ENCODE measurements at places on chromosomes 16 and 17.

GRCh38 chr17:37726248-37726647 is 18.6 kb downstream of the HNF1B start:
- no peak for DNase-seq

- DNase-seq: no peak
Observed at GRCh38 chr17:77343031-77343800, 202.4 kb downstream of the SEC14L1 start.

GRCh38 chr17:29159306-29159860 is 20.8 kb downstream of the MYO18A start:
- DNase-seq: no peak

DNA sequence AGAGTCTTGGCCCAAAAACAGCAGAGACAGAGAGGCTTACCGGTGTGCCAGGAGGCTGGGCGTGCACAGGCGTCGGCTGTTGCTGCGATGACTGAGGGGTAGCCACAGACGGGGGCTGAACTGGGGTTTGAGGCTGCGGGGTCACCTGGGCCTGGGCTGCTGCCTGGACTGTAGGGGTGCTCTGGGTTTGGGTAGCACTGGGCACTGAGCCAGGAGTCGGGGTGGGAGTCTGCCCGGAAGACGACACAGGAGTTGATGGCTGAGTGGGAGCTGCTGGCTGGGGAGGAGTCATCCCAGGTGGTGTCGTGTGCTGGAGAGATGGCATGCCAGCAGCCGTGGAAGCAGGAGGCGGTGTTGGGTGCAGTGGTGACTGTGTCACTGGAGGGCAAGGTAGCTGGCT is 53.2 kb upstream of the TRAP1 start:
- no peak for DNase-seq

GRCh38 chr17:15973016-15973415 is 26.5 kb downstream of the ZSWIM7 start:
- DNase-seq: no peak

DNA sequence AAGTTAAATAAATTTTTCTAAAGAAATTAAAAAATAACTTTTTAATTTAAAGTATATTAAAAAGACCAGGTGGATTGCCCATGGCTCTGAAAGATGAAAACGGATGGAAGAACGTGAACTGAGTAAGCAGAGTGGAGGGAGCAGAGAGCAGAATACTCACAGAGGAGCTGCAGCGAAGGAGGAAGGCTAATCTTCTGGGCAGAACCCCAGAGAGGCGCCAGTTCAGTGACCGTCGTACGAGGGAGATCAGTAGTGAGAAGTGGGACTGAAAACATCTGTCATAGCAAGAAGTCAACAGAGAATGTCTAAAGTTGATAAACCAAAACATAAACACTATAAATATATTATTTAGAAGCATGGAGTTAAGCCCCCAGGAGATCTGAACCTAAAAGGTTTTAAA is 34.9 kb downstream of the UBE2G1 start:
- DNase-seq: no peak

DNA sequence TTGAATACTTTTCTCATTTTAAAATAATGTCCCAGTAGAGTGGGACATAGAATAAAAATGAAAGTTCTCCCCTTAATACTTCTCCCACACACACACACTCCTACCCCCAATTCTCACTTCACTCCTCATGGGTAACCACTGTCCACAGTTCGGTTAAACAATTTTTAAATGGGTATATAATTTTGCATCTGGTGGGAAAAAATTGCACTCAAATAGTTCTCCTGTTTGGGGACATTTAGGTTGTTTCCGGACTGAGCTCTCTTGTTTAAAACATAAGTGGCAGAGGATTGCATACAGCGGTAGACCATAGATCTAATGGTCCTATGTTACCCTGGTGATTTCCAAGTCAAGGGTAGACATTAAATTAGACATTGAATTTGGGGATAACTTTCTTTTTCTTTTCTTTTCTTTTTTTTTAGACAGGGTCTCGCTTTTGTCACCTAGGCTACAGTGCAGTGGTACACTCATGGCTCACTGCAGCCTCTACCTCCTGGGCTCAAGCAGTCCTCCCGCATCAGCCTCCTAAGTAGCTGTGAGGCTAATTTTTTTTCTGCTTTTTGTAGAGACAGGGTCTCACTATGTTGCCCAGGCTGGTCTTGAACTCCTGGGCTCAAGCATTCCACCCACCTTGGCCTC is 138.3 kb downstream of the SOCS1 start:
- no peak for DNase-seq

GRCh38 chr16:51822471-51822870 is 671.4 kb upstream of the SALL1 start:
- DNase-seq: no peak

DNA sequence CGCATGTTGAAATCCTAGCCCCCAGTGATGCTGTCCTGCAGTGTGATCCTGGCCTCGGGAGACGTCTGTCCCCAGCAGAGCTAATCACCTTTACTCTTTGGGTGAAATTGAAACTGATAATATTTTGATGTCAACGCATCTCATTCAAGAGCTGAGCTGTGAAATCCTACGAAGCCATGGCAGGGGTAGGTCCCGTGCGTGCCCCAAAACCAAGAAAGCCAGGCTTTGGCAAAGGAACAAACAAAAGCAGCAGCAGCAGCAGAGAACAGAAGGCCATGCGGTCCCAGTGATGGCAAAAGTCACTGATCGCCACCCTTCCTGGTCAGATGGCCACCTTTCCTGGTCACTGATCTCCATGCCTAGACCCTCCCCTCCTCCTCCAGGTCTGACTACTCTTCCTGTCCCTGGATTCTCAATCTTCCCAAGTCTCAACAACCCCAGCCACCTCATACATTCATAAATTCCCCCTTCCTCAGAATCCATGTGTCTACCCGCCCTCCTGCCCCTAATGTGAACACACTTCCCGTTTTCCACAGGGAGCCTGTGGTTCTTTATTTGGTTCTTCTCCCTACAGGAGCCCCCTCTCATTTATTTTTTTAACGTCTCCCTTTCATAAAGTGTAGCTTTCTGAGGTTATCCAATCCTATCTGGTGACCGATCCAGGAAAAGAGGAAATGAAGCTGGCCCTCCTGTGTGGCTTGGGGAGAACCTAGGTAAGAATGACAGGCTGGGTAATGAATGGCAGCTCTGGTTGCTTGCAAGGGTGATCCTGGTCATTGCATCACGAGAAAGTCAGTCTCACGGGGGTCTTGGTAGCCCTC is 50.3 kb downstream of the CPPED1 start:
- DNase-seq: no peak

GRCh38 chr16:24471561-24472350 is 67.6 kb upstream of the RBBP6 start:
- peak; percentile 43 for DNase-seq

DNA sequence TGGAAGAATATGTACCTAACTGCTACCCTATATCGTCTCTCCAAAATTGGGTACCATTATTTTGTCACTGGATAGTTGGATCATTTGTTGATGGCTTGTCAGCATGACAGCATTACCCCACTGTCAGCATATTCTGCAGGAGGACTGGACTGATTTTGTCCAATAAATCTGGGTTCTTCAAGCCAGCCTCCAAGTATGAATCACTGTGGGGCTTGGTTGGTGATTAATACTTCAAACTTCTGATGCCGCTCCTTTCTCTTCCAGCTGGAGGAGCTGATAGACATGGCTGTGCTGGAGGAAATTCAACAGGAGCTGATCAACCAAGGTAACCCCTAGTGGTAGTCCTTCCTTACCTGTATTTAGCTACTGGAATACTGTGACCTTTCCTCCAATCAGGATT is 2.5 kb downstream of the RPAIN start:
- no peak for DNase-seq

GRCh38 chr16:64351121-64351520 is 770.7 kb downstream of the CDH11 start:
- DNase-seq: no peak

DNA sequence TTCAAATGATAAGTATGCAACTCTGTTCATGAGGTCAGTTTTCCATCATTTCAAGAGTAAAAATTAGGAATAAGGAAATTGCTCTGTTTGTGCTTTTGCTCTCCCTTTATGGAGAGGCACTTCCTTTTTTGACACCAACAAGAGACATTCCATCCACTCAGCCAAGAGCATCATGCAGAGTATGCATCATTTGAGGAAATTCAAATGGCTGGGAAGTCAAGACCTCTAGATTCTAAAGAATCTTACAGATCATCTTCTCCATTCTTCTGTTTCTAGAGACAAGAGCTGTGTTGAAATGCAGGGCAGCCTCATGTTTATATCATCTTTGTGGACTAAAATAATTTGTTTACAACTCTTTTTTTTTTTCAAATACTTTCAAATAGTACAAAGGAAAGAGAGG is 669.4 kb downstream of the CDH11 start:
- DNase-seq: no peak

GRCh38 chr16:80113873-80114574 is 426.8 kb upstream of the DYNLRB2 start:
- no peak for DNase-seq

GRCh38 chr17:46978489-46979146 is 435 bp downstream of the RPRML start:
- DNase-seq: no peak

DNA sequence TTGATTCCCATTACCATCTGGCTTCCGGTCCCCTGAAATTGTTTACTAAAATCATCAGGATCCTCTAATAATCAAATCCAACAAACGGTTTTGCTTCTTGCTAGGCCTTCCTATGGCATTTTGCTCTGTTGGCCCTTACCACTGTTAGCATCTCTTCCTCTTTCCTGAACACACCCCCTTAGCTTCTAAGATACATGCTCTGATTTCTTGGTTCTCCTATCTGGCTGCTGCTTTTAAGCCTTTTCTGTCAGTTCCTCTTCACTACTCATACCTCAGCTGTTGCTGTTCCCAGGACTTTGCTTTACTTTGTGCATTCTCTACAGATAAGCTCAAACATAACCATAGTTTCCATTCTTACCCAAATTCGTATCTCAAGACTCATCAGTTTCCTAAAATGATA is 11.4 kb downstream of the CAPNS2 start:
- DNase-seq: no peak

DNA sequence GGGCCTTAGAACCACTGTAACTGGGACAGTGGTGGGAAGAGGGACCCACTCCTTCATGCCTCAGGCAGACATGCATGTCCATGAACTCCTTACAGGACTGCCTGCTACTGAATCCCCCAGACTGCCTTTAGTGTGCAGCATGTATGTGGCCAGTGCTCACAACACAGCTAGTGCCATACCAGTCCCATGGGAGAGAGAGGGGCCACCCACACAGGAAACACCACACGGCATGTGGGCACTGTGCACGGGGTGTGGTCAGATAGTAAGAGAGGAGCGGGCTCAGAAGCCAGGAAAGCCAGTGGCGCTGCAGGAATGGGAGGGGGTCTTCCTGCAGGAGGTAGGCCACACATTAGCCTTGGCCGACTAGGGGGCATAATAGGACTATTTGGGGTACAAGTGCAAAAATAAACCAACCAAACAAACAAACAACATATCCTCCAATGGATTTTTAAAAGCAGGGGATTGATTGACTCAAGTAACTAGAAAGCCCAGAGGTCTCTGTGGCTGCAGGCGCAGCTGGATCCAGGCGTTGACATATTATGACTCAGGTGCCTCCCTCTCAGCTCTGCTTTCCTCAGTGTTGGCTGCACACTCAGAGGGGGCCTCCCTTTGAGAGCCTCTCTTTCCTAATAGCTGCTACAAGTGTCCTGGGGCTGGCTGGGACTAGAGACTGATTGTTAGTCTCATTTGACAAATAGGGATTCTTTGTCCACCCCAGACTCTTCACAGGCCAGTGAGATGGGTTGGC is 104.4 kb downstream of the AMFR start:
- DNase-seq: no peak

DNA sequence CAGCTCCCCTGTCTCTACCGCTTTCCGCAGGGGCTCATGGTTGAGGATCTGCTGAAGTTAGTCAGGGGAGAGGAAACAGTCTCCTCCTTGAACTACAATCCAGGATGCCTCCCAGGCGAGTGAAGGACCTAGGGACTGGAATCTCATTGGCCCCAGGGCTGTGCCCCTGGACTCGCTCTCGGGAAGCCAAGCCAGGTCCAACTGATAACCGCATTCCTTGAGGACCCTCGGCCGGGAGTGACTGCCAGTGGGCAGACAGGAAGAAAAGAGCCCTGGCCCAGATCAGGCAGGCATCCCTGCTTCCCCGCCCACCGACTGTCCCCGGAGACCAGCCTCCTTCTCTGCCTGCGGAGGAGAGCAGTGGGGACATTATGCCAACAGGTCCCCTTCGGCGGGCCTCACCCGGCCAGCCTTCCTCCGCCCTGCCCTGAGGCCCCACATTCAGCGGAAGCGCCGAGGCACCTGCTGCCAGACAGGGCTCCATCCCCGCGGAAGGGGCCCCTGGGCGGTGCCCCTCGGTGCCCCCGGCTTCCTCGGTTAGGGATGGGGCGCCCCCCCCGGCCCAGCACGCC is 776 bp downstream of the LRRC75A start:
- no peak for DNase-seq

- no peak for DNase-seq
Observed at GRCh38 chr16:72171236-72171635, 719 bp downstream of the PMFBP1 start.

DNA sequence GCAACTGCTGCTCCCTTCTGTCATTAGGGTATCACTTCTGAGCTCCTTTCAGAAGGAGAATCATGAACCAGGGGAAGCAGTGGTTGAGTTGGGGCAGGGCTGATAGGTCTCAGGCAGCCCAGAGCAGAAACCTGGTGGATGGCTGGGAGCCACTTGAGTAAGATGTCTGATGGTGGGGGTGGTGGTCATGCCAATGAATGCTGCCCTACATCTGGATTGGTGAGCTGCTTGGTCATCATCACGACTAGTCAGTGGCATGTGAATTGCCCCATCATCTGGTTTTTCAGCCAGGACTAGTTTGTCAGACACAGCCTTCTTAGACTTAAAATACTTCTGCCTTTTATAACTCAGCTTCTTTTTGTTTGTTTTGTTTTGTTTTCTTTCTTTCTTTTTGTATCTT is 2.6 kb downstream of the GID4 start:
- no peak for DNase-seq

- DNase-seq: no peak
Observed at GRCh38 chr16:54351171-54351570, 64.6 kb upstream of the IRX3 start.

DNA sequence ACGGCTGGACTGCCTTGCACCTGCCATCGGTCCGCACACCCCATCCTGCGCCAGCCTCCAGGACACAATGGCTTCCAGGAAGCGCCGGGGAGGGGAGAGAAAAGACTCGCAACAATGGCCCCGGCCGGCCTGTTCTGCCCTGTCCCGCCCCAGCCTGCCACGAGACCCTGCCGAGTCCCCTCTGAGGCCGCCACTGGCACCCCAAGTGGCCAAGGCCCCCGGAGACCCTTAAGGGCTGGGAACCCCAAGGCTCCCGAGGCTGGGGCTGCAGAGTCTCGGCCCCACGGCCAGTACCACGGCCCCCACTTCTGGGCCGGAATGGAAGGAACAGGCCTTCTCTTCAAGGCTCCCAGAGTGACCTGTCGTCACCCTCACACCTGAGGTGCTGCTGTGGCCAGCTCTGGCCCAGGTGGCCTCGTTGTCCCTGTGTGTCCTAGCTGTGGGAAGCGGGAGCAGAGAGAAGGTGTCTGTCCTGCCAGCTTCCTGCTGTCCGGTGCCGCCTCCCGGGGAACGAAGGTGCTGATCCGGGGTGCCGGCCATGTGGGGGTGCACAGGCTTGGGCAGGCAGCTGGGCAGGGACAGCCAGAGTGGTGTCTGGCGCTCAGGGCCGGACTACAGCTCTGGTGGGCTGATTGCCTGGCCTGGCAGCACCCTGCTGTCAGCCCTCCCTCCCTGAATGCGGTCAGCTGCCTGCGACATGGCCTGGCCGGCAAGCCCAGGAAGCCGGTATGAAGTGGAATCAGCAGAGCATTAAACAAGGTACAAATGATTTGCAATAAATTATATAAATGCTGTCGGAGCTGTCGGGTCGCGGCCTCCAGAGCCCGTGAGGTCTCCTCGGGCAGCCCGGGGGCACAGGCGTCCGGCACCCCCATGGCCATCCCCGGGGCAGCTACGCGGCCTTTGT is 8.2 kb upstream of the CACNA1H start:
- DNase-seq: no peak

- DNase-seq: no peak
Observed at GRCh38 chr16:48371393-48371780, 13.8 kb downstream of the SIAH1 start.
